ENCODE measurements at places on chromosomes 7 and 10.

DNA sequence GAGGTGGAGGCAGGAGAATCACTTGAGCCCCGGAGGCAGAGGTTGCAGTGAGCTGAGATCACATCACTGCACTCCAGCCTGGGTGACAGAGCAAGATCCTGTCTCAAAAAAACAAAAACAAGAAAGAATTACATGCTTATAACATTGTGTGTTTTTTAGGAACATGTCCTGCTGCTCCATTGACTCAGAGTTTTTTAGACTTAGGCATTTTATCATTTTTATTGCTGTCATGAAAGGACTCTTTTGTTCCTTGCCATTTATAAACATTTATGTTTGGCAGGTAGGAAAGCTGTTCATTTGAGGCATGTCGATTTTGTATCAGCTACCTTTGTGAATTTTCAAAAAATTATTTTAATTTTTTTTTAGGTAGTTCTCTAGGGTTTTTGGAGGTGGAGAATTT lies 20.3 kb downstream of the COL26A1 start:
- DNase-seq = no peak

DNA sequence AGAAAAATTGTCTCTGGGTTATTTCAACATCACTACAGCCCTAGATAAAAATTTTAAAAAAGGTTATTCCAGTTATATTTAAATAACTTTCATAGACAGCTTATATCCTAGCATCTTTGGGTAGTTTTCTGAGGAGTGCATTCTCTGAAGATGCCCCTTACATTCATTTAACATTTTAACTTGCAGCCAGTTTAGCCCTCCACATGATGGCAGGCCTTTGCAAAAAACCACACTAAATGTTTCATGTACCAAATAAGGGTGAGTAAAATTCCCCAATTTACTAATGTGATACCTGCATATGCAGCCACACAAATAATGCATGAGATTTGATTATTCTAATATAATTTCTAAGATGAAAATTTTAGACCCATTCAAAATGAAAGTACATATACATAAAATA lies 108.4 kb upstream of the ZWINT start:
- no peak for DNase-seq

DNA sequence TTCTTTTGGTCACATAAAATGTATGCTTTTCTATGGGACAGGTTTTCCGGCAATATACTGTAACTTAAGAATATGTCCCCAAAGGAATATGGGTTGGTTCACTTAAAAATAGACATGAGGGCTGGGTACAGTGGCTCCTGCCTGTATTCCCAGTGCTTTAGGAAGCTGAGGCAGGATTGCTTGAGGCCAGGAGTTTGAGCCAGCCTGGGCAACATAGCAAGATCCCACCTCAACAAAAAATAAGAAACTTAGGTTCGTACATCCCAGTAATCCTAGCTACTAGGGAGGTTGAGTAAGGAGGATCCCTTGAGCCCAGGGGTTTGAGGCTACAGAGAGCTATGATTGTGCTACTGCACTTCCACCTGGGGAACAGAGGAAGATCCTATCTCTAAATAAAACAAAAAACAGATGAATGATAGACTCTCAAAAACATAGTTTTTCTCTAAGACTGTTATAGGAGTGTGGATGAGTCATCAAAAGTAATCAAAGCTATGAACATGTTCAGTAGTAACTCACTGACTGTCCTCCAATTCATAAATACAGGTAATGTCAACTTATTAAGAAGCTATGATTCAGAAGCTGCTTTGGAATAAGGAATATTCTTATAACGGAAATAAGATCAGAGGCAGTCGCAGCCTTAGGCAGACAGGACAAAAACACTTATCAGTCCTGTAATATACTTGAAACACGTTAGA lies 2.6 kb upstream of the SEC31B start:
- no peak for DNase-seq

DNA sequence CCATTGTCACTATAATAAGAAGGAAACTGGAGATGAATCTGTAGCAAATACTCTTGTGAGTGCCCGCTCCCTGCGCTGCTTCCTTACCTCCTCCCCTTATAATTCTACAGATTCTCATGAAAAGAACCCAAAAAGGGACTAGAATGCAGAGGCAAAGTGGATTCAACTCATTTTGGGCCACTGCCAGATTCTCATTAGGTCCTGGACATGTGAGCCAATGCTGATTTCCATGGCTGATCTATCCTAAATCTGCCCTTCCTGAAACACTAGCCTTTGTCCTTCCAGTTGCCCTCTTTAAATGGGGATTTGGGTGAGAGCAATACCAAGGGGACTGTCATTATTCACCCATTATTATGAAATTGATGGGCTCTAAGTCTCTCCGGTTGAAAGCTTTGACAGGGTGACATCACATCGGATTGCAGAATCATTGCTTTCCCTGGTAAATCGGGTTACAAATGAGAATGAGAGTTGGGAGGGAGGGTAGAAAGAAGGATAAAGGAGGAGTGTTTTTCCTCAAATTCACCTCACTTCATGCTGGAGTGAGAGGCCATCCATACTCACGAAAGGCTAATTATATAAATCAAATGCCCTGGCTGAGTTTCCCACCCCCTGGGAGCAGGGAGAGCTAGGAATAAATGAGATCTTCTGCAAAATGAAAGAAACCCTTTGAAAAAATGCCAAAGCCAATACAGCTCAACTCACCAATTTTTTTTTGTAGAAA lies 37.5 kb downstream of the PTN start:
- no peak for DNase-seq

GRCh38 chr10:26437637-26438461 lies at the start of gene APBB1IP:
TSS of gene APBB1IP (plus strand) at chr10:26438341. CDS start at chr10:26492327, 53,986 bp downstream.
- peak; percentile 85 for DNase-seq

- DNase-seq = no peak
These were observed 68.3 kb upstream of the FAM171A1 start for GRCh38 chr10:15439341-15439842.

- no peak for DNase-seq
These were observed 24.6 kb upstream of the ASL start for GRCh38 chr7:66050990-66051448.

DNA sequence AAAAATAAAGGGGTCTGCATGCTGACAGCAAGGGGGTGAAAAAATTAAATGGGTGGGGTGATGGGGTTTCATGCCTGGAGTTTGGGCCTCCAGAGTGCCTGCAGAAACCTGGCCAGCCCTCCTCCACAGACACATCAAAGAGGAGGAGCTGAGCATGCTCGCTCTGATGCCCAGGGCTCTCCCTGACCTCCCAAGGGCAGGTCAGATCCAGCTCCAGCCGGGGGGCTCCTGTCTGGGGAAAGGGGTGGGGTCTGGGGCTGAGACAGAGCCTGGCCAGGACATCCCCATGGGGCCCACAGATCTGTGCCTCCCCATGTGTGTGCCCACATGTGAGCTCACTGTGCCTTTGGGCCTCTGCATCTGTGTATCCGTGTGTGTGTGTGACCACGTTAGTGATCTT lies 915 bp upstream of the CALHM1 start:
- DNase-seq = no peak

DNA sequence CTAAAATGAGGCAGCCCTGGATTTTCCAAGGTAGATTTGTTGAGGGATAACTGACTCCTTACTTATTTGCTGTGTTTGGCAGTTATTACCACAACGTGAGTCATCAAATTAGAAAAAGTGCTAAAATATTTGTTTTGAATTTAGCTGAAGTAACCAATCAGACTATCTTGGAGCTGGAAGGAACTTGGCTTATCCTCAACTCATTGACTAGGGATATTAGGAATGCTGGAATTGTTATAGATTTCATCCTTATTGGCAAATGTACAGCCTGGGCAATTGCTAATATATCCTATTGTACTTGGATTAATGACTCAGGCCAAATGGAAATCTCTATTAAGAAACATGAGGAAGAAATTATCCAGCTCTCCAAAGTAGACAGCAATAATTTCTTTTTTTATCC lies 1189.0 kb upstream of the LRRN3 start:
- no peak for DNase-seq

GRCh38 chr10:92208736-92209135 lies 82.1 kb downstream of the CPEB3 start:
- no peak for DNase-seq

DNA sequence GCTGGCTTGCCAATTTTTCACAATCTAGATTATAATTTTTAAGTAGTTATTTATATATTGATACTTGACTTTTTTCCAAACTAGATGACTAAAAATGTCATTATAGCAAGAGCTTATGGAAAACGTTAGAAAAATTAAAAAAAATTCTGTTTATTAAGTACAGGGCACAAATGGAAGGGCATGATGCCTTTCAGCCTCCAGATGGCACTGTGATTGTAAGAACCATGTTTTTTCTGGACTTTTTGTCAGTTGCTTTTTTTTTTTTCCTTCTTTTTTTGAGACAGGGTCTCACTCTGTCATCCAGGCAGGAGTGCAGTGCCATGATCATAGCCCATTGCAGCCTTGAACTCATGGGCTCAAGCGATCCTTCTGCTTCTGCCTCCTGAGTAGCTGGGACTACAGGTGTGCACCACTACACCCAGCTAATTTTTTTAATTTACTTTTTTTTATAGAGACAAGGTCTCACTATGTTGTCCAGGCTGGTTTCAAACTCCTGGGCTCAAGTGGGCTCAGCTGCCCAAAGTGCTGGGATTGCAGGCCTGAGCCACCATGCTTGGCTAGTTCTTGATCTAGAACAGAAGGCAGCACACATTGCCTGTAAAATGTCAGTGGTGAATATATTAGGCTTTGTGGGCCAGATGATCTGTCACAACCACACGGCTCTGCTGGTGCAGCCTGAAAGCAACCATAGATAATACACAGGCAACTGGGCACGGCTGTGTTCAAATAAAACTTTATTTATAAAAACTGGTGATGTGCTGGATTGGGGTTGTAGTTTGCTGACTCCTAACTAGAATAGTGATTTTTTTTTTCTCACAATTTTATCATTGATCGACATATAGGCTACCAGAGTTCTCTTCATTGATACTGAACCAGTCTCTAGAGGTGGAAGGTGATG lies 27.4 kb downstream of the UCMA start:
- no peak for DNase-seq

- no peak for DNase-seq
These were observed 223.7 kb upstream of the ZMIZ1 start for GRCh38 chr10:78844960-78845607.

DNA sequence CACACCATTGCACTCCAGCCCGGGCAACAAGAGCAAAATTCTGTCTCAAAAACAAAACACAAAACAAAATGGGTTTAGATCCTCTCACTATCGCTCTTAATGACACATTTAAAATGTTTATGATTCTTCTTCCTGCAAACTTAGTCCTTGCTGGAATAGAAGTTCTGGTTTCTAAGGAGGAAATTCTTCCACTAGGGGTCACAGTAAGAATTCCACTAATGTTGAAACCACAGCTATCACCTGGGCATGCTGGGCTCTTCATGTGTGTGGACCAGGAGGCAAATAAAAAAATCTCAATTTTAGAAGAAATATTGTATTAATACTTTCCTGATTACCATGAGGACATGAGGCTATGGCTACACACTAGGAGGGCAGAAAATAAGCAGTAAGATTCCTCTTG lies 915.8 kb downstream of the TYW1 start:
- DNase-seq = no peak

GRCh38 chr7:73716318-73716890 lies 3.1 kb downstream of the STX1A start:
- no peak for DNase-seq

GRCh38 chr10:34637418-34637911 lies 177.6 kb downstream of the PARD3 start:
- peak; percentile 81 for DNase-seq

- no peak for DNase-seq
These were observed 8.7 kb downstream of the ZKSCAN1 start for GRCh38 chr7:100024020-100024619.

GRCh38 chr7:64795176-64795575 lies 948 bp downstream of the ZNF138 start:
- no peak for DNase-seq

GRCh38 chr7:26187380-26188205 lies 13.0 kb downstream of the HNRNPA2B1 start:
- DNase-seq = no peak

GRCh38 chr7:28697913-28698563 lies 260.1 kb downstream of the TRIL start:
- DNase-seq = no peak

DNA sequence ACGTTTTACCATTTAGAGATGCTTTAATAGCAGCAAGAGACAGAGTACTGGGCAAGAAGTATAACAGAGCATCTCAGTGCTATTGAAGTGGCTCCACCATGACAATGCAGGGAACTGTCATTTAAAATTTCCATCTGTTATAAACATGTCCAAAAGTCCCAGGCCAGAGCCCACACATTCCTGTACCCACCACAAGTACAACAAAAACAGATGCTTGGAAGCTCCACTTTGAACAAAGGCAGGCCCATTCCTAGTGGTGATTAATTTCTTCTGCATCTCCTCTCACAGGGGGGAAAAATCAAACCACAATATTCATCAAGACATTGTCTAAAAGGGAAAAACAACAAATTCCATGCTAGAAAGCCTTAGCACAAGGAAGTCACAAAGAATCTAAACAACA lies 627.9 kb downstream of the PARD3 start:
- DNase-seq = no peak

DNA sequence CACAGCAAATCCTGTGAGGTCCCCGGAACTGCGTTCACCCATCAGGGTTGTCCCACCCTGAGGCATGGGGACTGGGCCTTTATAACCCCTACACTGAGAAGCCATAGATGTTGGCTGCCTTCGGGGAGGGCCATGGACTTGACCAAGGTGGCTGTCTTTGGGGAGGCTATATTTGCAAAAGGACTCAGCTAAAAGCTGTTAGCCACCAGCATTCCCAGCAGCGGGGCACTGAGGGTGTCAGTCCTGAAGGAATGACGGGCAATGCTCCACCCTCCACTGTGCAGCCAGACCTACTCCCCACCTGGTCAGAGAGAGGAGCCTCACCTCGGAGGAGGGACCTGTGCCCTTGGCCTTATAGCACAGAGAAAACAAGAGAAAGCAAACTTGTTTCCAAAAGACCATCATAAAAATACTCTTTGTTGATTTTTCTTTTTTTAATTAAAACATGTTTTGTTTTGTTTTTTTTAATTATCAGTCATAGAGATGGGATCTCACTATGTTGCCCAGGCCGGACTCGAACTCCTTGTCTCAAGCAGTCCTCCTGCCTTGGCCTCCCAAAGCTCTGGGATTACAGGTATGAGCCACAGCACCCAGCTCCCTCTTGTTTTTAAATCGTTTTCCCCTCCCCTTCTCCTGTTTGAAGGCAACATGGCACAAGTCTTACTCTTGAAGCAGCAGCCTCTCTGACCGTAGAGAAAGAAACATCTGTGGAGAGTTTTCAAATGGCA lies 26.7 kb upstream of the CUX1 start:
- DNase-seq = no peak

GRCh38 chr10:70932392-70933196 lies 44.2 kb upstream of the PCBD1 start:
- DNase-seq = no peak

- no peak for DNase-seq
These were observed at the start of gene PRRT4 for GRCh38 chr7:128361411-128362379. TSS of gene PRRT4 (minus strand) at chr7:128361690.

- DNase-seq = no peak
These were observed 42.2 kb downstream of the PCDH15 start for GRCh38 chr10:54758791-54759190.

GRCh38 chr7:157458254-157458633 lies 121.4 kb downstream of the DNAJB6 start:
- no peak for DNase-seq

- no peak for DNase-seq
These were observed 96.1 kb downstream of the NKX6-2 start for GRCh38 chr10:132689721-132690360.
